Right ventricle myocardium inferior (tissue), 1 donor: ENCODE measurements at places on chromosomes 5 and 9.

GRCh38 chr5:170552621-170553115 is 48.8 kb downstream of the KCNIP1 start:
- peak; percentile 85 for DNase-seq

DNA sequence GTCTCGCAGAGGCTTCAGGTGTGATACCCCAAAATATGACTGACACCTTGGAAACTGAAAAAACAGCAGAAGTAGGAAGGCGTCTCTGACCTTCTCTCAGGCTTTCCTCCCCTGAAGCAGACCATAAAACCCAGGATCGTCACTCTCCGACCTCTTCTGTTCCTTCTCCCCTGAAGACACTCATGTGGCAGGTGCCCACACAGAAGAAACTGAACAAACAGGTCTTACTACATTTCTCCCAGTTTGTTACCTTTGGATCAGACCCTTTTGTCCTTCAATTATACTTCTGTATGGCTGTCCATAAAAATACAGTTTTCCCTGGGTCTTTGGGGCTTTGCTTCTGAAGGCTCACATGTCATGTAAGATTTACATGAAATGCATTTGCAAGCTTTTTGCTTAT is 10.3 kb upstream of the PRUNE2 start:
- no peak for DNase-seq

GRCh38 chr9:127185931-127186781 is 63.7 kb upstream of the ANGPTL2 start:
- peak; percentile 92 for DNase-seq

DNA sequence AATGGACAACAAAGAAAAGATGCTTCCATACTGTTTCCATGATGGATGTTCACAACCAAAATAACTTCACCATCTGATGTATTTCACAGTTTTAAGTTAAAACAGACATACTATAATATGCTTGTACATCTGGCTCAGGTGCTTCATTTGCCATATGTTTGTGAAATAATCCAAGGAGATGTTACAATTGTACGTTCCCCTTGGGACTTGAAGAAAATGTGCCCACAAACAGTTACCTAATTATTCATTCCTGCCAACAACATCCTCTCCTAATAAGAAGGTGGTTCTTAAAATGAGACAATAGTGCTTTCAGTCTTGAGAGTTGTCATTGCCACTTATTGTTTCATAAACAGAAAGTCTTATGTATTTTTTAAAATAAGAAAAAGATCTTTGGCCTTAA is 33.1 kb upstream of the SMARCA2 start:
- DNase-seq = no peak

- DNase-seq = no peak
These were observed 32.5 kb downstream of the THBS4 start for GRCh38 chr5:80067531-80068245.

DNA sequence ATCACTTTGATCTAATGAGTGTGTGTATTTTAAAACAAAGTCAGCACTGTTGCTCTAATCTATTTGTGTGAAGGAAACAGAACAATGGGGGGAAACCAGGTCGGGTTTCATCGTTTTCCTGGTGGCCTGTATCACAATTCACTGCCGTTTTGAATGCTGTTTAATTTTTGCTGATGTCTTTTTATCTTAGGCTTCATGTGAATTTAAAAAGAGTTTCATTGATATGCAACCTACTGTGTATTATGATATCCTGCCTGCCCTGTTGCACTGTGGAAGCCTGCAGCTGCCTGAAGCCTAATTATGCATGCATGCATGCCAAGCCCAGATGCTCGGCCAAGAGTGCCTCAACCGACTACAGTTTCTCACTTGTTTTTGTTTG is 307.5 kb downstream of the ZNF608 start:
- DNase-seq = no peak

DNA sequence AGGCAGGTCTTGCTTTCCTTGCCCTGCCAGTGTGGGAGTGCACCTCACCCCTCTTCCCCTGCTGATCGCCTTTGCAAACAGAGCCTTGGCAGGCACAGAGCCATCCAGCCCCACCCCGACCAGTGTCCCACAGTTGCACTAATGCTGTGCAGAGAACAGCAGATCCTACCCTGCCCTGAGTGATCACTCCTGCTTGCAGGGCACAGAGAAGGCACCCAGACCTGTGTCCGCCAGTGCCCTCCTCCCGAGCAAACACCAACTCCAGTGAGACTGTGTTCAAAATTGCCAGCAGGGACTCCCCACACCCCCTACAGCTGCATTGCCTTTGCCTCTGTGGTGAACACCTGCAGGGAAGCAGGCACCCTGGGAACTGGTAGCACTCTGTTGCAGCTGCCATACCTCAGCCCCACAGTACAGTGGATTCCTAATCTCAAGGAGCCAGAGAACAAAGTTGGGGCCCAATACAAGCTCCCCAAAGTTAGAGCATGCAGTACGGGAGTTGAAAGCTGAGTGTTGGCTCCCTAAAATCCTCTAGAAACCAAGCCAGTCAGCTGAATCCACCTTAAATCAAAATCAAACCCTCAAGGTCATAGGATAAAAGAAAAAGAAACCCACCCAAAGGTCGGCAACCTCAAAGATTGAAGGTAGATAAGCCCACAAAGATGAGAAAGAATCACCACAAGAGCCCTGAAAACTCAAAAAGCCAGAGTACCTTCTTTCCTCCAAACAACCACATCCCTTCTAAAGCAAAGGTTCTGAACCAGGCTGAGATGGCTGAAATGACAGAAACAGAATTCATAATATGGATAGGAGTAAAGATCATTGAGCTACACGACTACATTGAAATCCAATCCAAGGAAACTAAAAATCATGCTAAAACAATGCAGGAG is 92.9 kb upstream of the PIK3R1 start:
- no peak for DNase-seq

DNA sequence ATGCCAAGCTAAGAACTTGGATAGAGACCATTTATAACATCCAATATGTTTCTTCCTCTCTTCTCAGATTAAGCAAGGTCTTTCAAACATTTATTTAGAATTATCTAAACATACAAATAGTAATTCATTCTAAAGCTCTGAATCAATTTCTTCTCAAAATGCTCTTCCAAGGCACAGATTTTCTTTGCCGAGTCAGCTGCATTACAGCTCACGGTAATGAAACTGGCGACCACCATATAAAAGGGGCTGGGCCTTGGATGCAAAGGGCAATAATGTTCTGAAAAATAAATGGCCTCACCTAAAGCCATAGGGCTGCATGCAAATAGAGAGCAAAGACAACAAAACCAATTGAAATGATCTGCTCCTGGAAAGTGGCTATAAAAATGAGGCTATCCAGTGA is 63.8 kb downstream of the MED27 start:
- no peak for DNase-seq

DNA sequence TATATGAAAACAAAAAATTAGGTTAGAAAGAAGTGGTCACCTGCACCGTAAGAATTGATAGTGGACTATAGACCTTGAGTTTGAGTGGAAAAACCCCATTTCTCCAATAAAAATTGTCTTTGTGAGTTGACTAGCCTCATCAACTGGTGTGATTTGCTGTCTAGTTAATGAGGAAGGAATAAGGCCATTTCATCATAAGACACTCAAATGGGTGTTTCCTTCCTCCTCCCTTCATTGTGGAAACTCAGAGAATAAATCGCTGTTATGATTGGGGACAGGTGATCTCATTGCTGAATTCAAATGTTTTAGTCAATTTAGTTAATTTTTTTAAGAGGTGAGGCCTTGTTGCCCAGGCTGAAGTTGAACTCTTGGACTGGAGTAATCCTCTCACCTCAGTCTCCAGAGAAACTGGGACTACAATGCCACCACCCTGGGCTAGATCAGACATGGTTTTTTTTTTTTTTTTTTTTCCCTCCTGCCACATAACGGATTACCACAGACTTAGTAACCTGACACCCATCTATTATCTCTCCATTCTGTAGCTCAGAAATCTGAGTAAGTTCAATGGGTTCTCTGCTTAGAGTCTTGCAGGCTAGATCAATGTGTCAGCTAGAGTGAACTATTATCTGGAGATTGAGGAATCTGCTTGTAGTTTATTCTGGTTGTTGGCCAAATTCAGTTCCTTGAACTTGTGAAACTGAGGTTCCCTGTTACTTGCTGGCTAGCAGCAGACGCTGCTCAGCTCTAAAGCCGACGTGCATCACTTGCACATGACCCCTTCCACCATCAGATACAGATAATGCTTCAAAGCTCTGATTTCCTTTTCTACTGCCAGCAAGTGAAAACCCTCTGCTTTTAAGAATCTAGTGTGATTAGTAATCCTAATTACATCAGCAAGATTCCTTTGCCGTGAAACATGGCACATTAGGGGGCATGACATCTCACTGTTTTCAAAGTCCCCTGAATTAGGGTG is 663.8 kb upstream of the CDH9 start:
- no peak for DNase-seq

DNA sequence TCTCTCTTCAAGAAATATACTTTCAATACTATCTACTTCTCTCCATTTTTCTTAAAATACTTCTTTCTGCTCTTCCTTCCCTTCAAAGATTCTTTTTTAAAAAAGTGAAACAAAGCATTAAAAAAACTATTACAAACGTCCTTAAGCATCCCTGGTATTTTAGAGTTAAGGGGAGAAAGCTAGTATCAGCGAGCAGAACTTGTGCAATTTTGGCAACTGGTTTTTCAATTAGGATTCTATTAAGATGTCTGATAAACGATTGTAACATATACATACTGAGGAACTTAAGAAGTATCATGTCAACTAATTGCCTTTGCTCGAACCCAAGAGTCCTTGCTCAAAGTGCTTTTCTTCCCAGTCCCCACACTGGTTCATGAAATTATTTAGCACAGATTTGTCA is 459.2 kb downstream of the BNC2 start:
- no peak for DNase-seq

- DNase-seq = no peak
These were observed 250.4 kb upstream of the PCSK5 start for GRCh38 chr9:75639971-75640610.

DNA sequence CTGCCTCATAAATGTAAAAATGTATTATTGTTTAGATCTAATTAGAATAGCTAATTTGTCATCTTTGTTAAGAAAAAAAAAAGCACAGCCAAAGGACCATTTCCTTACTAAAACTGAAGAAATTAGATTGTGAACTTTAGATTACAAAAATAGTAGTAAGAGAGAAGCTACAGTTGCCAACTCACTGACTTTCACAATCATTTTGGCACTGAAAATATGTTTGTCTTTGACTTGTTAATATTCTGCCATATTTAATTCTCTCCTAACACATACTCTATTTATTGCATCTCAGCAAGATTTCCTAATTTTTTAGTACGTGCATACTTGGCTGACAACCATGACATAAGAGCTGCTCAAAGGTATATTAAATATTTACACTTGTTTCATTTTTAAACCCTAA is 297.1 kb downstream of the TUSC1 start:
- DNase-seq = no peak

DNA sequence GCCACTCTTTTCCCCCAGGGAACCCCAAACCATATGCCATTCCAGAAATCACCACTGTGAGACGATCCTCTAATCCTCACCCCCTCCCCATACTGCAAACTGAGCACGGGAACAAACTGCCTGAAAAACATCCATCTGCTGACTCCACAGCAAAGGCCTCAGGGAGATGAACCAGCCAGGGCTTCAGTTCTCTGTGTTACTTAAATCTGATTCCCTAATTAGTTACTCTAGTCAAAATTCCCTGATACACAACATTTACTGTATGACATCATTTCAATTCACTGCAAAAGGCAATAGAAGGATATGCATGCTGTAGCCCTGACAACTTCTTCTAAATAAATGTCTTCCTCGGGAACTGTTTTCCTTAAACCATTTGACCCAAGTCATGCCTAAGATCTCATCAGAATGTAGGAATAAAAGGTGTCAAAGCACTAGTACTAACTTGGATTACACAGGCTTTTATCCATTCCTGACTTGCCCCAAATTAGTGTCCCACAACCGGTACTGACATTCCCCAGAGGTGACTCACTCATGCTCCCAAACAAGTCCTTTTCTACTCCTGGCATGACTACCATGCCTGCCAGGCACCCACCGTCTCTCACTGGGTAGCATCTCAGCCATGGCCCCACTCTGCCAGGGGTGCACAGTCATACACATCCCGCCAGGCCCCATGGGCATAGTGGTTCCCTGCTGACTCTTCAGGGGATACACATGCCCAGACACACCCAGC is 35.0 kb downstream of the MTX3 start:
- no peak for DNase-seq

DNA sequence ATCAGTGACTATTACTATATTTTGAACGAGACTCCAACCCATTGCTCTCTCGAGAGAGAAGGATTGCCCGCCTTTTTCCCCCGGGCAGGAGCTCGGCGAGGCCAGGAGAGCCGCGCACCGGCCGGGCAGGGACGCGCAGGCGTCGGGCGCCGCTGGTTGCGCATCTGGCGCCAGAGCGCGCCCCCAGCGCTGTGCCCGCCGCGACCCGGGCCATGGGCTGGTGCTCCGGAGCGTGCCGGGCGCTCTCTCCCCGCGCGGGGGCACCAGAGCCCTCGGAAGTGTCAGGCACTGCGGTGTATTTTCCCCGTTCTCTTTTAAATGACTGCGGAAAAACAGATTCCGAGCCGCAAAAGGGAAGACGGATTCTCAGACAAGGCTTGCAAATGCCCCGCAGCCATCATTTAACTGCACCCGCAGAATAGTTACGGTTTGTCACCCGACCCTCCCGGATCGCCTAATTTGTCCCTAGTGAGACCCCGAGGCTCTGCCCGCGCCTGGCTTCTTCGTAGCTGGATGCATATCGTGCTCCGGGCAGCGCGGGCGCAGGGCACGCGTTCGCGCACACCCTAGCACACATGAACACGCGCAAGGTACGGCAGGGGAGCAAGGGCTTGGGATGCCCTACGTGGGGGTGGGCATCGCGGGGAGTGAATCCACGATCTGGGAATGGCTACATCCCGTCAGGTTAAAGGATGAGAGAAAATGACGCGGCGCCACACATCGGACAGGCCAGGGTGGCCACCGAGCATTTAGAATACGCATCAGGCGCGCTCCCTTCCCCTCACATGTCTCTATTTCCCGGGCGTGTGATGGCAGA is 1.1 kb upstream of the NTRK2 start:
- peak; percentile 77 for DNase-seq

GRCh38 chr5:23506329-23507236 is 826 bp upstream of the PRDM9 start:
- peak; percentile 48 for DNase-seq

DNA sequence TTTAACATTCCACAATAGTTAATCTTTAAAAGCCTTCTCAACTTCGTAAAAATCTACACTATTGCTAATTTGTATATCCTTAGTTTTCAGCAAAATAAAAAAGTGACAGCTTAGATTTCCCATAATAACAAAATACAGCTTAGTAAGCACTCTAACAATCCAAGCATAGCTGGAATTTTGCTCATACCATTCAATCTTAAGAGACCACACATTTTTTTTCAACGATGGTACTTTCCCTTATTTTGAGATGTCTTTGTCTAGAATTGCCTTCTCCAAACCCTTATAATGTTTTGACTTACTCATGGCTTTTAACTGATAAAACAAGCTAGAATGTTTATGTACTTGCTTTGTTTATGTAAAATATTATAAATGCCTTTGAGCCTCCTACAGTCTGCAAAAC is 65.6 kb downstream of the HOMER1 start:
- no peak for DNase-seq

- no peak for DNase-seq
These were observed 88.0 kb upstream of the ELL2 start for GRCh38 chr5:96049398-96050272.
